Islet precursor cell (in vitro differentiated cells): ENCODE measurements at places on chromosomes 12 and 14.

- no peak for DNase-seq
These were observed 29.9 kb upstream of the TEX22 start for GRCh38 chr14:105368426-105368825.

DNA sequence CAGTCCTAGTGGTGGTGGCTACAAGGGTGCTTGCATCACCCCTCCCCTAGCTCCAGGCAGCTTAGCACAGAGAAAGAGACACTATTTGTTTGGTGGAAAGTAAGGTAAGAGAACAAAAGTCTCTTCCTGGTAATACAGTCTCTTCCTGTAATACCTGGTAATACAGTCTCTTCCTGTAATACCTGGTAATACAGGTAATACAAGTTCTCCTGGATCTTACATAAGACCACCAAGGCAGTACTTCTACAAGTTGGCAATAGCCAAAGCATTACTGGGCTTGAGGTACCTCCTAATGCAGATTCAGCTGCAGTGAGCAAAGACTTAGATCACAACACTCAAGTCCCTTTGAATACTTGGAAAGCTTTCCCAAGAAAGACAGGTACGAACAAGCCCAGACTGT, 77.0 kb downstream of the CATSPERB start:
- no peak for DNase-seq

DNA sequence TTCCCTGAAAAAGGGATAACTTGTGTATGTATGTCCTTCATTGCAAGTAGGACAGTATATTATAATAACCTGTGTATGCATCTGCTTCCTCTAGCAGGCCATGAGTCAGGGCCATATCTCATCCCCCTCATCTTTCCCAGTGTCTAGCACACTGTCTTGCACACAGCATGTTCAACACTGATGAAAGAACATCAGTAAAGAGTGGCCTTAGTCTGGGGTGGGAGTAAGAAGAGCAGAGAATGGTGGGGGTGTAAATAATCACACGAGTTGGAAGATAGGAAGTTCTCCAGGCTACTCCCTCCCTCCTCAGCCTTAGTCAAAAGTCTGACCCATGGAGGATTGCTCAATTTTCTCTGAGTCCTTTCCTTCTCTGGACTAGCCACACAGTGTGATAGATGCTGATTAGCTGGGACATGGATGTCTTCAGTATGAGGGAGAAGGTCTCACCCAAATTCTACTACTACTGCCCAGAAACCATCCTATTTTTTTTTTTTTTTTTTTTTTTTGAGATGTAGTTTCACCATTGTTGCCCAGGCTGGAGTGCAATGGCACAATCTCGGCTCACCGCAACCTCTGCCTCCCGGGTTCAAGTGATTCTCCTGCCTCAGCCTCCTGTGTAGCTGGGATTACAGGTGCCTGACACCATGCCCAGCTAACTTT, 14.6 kb upstream of the SP1 start:
- DNase-seq: no peak

DNA sequence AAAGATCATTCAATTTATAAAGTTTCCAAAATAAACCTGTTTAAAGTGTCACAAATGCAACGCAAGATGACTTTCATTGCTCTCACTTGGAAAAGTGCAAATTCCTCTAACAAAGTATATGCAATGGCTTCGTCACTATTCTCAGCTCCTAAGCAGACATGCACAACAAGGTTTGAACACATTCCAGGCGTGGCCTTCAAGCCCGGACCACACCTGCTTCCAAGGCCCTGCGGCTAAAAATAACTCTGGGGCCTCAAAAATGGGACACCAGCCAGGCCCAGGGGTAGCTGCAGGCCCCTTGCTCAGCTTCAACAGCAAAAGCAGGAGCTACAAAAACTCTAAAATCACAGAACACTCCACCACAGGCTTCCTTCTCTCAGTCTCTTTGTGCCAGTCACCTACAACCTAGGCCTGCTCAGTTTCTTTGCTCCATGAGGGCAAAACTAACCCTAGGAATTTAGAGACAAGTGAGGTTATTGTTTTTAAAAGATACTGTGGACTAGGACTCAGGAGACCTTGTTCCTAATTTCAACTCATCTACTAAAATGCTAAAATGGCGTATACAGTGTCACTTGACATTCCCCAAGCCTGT, 29.3 kb downstream of the DUSP16 start:
- peak; percentile 74 for DNase-seq

DNA sequence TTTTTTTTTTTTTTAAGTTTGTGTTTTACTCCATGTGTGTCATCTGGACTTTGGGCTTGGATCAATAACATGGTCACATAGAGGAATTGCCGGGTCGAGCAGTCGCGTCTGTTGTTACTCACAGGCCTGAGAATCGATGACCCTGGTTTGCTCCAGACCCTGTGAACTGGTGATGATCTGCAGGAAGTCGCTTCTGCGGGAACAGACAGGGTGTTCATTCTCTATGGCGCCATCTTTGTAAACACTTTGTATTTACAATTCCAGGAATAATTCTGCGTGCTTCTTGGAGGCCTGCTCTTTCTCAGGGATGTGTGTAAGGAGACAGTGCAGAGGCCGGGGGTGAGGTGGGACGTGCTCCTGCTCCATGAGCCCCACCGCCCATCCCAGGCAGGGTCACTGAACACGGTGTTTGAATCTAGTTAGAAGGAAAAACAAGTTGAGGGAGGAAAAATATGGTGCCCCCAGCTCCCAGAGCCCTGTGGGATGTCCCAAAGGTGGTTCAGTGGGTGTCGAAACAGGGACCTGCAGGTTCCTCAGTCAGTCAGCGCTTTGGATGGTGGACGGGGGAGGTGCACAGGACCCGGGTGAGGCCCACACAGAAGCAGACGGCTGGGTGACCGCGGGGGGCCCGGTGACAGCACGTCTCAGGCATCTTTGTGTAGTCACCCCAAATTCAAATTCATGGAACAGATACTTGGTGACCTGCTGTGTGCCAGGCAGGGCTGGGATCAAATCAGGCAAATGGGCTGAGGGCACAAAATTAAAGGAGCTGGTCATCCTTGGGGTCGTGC, 58.8 kb downstream of the ADGRD1 start:
- peak; percentile 66 for DNase-seq

DNA sequence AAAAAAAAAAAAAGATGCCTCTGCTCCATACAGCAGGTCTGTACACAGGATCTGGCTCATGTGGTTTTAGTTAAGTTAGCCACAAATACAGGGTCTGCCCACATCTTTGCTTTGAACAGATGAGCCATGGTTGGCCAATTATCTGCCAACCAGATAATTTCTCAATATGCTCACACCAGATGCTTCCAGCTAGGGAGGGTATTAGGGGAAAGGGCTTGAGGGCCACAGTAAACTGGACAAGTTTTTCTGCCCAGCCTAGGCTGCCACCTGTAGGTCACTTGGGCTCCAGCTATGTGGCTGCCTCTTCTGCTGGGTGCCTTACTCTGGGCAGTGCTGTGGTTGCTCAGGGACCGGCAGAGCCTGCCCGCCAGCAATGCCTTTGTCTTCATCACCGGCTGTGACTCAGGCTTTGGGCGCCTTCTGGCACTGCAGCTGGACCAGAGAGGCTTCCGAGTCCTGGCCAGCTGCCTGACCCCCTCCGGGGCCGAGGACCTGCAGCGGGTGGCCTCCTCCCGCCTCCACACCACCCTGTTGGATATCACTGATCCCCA, 776 bp downstream of the RDH5 start:
- peak; percentile 96 for DNase-seq

GRCh38 chr12:77239617-77240016, 174.2 kb upstream of the E2F7 start:
- DNase-seq: no peak

DNA sequence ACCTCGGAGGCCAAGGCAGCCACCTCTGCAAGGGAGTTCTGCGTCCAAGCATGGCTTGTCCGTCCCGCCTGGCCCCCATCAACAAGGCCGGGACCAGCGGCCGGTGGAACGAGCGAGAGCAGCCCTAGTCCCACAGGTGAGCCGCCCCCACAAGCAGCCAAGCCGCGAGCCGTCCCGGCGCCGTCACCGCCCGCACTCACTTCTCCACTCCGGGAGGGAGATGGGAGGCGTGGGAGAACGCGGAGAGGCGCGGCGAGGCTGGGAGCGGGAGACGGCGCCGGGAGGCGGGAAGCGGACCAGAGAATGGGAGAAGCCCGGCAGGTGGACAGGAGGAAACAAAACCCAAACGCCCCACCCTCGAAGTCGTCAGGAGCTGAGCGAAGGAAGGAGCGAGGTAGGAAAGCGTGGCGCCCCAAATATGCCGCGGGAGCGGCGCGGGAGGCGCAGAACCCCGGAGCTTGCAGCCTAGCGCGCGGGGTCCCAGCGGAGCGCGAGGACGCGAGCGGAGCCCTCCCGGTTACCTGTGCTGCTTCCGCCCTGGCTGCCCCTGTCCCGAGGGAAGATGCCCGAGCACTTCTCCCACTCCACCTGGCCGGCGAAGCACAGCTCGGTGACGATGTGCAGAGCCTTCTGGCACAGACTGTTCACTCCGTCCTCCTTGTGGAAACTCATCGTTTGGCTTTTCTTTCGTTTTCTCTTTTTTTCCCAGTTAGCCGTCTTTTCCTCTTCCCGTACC, 600 bp downstream of the SYT10 start:
- peak; percentile 74 for DNase-seq

DNA sequence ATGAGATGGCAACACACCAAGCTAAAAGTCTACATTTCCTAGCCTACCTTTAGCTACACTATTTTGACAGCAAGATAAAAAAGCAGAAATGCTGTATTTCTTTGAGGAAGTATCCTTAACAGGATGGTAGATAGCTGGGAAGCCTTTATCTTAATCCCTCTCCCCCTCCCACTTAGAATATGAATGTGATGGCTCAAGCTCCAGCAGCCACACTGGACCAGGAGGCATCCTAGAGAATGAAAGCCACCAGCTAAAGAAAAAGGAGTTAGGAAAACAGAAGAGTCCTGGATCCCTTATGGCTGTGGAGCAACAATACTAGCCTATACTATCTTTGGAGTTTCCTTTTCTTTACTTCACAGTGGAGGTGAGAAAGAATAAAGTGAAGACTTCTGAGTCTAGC, 15.1 kb downstream of the NAP1L1 start:
- no peak for DNase-seq

GRCh38 chr12:96210376-96211055, 16.3 kb downstream of the ELK3 start:
- peak; percentile 50 for DNase-seq

- DNase-seq: no peak
These were observed 10.1 kb upstream of the NT5DC3 start for GRCh38 chr12:103851127-103851526.

- no peak for DNase-seq
These were observed 42.9 kb upstream of the ATP23 start for GRCh38 chr12:57898308-57898970.

DNA sequence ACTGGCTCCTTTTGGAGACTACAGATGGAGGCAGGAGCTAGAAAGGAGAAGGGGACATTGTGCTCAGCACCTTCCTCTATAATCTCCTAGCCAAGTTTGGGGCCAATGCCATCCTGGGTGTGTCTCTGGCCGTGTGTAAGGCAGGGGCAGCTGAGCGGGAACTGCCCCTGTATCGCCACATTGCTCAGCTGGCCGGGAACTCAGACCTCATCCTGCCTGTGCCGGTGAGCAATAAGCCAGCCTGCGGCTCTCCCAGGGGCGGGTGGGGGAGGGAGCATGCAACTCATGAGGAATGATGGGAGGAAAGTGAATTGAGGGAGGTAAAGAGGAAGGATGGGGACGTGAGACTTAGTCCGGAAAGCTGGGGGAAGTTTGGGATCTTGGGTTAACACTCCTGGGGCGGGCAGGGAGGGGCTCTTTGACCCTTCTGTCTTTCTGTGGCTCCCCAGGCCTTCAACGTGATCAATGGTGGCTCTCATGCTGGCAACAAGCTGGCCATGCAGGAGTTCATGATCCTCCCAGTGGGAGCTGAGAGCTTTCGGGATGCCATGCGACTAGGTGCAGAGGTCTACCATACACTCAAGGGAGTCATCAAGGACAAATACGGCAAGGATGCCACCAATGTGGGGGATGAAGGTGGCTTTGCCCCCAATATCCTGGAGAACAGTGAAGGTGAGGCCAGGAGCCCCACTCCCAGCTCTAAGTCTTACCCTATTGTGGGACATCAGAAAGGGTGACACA, 3.3 kb downstream of the ENO2 start:
- DNase-seq: peak; percentile 83

DNA sequence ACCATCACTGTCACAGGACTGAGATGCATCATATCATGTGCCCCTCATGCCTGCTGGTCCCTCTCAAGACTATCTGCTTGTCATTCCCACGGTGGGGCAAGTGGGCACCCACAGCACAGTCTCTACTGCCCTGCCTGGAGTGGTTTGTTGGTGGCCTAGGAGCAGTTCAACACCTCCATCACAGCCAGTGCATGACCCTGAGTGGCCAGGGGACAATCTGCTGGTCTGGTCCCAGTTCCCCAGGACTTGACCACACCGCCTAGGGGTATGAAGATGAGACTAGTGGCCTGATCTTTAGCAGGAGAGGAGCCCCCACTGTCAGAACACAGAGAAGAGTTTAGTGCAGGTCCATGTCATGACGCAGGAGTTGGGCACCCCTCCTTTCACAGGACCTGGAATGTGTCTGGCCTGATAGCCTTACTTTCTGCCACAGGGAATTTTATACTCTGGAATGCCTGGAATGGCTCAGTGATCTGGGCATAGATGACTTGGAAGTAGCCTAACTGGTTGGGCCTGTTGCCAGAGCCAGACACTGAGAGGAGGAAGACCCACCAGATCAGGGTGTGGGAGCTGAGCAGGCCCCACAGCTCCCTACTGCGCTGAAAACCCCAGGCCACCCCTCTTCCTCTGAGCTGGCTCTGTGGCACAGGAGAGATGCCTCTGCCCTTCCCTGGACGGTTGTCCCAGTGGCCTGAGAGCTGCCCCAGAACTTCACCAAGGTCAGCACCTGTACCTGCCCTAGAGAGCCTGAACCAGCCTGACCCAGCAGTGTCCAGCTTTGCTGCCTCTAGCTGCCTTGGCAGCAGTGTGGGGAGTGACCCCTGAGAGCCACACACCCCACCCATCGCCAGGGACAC, 83.3 kb downstream of the PUS7L start:
- DNase-seq: peak; percentile 99

GRCh38 chr12:6430124-6430989, 14.4 kb upstream of the CD27 start:
- DNase-seq: peak; percentile 57

DNA sequence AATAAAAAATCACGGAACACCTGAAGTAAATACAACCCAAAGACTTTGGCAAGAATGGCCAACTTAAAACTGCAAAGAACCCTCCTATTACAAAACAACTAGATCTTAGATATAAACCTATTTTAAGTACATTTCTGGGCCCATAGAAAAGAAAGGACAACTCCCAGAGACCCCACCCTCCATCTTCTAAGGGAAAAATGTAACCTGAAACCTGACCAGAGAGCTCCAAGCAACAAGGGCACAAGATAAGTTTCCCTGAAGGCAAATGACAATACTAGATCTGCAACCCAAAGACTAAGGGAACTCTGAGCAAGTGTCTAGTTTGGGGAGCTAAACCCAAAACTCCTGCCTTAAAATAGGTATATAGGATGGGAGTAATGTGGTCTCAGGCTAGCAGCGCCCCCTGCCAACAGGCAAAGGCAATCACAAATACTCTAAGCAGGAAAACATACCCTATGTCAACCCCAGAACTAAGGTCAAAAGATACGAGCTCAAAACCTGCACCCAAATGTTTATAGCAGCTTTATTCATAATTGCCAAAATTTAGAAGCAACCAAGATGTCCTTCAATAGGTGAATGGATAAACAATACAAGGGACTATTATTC, 218.9 kb downstream of the ITPR2 start:
- no peak for DNase-seq

- DNase-seq: no peak
These were observed 60.4 kb downstream of the PPP1R36 start for GRCh38 chr14:64610049-64610746.
